Astrocyte of the spinal cord (primary cell): ENCODE measurements at places on chromosomes 3 and 15.

GRCh38 chr3:134312873-134313846 lies 61.1 kb downstream of the AMOTL2 start:
- DNase-seq = peak; percentile 77

GRCh38 chr3:42718338-42718737 lies 15.7 kb upstream of the HHATL start:
- no peak for DNase-seq

DNA sequence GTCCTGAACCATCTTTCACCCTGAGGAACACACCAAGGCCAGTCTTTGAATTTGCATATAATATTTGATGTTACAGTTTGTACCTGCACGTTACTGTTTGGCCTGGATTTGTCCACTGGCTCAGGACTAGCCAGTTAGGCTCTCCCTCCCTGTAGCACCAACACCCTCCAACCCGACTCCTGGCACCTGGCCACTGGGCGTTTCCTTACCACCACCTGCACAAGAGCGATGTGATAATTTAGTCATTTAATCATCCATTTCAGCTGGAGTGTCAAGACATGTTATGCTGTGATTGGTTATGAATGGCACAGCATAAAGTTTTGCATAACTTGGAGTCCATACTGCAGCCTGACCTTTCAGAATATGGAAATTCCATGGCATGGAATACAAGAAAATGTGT lies 242.4 kb downstream of the KCNMB2 start:
- no peak for DNase-seq

DNA sequence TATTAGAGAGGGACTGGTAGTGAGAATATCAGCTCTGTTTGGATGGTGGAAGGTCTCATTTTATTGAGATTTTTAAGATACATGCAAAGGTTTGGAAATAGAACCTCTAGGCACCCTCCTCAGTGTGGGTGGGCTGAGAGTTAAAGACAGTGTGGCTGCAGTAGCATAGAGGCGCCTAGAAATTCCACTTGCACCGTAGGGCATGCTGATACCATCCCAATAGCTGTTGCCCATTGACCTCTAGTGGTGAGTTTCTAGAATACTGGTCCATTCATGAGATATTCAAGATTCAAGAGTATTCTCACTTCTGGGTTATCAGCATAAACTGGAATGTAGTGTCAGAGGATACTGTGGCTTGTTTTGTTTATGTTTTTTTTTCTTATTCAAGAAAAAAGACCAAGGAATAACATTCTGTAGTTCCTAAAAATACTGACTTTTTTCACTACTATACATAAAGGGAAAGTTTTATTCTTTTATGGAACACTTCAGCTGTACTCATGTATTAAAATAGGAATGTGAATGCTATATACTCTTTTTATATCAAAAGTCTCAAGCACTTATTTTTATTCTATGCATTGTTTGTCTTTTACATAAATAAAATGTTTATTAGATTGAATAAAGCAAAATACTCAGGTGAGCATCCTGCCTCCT lies 87.2 kb downstream of the TGFBR2 start:
- peak; percentile 72 for DNase-seq

DNA sequence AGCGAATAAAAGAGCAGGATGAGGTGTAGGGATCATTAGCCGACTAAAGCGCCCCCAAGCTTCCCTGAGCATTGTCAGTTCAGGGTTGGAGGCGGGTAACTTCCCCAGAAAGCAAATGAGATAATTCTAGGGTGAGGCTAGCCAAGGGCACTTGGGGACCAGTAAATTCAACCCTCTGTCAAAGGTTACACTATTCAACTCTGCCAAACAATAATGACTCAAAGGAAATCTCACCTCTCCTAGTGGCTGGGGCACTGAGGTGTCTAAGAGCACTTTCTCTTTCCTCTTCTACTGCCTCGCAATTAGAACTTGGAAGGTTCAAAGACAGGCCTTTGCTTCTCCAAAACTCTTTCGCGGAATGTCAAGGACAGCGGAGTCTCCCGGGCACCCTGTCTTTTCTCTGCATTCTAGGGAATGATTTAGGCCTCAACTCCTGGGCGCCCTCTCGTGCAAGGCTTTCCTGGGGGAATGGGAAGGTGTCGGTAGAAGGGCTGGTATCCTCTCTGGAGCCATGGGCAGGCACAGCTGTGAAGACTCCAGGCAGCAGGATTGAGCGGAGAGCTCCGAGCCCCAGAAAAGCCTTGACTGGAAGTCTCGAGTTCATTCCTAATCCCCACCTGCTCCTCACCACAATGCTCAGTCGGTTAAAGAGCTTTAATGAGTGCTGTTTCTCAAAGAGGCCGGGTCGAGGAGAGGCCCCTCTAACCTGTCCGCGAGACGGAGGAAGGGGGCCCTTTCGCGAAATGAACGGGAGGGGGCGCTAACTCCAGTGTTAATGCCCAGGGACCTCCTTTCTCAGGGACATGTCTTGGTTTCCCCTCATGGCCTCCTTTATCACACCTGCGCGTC lies 21.9 kb downstream of the ZIC4 start:
- DNase-seq = no peak

DNA sequence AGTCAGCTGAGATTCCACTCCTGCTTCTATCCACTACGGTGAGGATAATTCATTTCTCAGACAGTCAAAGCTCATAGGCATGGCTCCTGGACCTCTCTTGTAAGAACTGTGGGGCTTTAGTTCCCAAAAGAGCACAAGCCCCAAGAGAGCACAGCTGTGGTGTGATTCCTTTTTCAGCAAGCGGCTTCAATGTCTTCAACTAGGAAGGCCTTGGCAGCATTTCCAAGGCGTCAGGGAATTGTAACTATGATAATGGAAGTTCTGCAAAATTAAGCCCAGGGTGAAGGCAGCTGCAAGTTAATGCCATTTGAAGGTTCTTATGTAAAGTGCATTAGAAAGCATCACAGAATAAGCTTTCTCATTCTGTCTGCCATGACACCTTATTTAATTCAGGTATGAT lies 657.1 kb downstream of the GRM7 start:
- no peak for DNase-seq

DNA sequence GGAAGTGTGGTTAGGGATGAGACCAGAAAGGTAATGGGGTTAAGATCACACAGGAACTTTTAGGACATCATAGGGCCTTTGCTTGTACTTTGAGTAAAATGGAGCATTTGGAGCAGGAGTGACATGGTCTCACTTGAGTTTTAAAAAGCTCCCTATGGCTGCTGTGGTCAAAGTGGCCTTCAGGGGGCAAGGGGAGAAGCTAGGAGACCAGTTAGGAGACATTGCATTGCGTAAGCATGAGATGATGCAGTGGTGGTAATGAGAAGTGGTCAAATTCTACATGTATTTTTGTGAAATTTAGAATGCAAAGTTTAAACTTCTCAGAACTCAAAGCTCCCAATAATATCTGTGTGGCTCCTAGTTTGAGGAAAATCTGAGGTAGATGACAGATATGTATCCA lies 27.9 kb downstream of the MED12L start:
- DNase-seq = no peak

DNA sequence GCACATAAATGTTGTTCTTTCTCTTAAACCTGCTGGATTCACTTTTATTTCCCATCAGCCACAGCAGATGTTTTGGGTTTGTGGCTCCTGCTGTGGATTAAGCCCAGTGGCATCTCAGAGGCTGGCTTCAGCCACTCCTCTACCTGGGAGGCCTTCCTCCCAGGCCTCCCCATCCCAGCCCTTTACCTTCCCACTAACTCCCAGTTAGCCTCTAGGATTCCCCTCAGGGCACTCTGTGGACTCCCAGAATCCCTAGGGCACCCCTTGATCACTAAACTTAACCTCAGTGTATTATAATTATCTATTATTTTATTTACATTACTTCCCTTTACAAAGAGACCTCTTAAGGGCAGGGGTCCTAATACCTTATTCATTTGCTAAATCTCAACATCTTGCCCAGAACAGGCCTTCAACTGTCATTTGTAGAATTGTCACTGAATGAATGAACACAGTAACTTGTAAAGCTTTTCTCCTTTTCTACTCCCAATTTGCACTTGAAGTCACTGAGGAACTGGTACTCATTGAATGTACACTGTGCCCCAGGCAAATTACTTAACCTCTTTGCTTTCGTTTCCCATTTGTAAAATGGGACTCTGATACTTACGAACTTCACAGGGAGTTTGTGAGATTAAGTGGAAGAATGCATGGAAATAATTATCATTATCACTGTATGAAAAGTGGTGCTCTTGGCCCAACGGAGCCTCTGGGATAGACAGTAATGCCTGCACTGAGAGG lies 8.3 kb downstream of the CCDC13 start:
- no peak for DNase-seq

DNA sequence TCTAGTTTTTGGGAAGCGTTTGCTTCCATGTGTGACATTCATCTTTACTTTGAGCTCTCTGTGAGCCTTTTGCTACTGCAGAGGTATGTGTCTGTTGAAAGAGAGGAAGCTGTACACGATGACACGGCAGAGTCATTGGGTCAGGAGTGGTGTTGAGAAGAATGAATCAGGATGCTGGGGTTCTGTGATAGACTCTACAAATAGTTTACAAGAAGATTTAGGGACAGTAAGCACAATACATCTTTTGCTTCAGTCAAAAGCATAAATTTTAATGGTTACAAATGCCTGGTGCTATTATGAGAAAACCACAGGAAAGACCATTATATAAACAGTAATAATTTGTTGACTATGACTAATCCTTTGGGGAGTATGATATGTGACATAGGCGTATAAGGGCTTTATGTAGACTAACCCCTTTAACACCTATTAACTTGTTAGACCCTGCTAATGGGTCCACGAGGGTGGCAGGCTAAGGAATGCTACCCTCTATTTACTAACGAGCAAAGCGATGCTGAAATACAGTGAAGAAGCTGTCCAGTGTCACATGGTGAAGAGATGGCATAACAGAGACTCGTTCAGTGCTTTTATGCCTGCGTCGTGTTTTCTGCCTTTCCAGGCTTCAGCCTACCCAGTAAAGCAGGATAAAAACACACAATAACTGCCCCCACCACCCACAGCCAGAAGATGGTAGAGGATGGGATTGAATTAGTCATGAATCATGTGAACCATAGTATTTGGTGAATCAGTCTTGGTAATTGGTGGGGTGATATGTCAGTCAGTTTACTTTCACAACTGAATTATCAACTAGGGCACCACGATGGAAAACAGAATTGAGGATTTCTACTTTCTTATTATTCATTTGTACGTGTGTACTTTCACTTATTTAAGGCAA lies 118.8 kb downstream of the LPP start:
- DNase-seq = peak; percentile 81

- DNase-seq = no peak
These were observed 41.5 kb downstream of the LYZL4 start for GRCh38 chr3:42368861-42369260.

DNA sequence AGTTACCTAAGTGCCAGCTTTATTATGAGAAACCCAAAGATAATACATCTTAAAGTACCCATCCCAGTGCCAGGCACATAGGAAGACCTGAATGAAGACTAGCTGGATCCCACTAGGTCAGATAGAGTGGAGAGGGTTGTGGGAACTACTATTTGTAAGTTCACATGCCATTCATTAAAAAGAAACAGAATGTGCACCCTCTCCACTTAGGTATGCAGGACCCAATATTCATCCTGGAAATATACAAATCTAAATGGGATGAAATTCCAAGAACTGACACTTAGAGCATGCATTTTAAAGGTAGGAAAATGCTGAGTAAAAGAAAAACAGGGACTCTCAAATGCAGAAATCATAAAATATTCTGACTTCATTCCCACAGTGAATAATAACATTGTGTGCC lies 14.3 kb downstream of the EOGT start:
- no peak for DNase-seq

DNA sequence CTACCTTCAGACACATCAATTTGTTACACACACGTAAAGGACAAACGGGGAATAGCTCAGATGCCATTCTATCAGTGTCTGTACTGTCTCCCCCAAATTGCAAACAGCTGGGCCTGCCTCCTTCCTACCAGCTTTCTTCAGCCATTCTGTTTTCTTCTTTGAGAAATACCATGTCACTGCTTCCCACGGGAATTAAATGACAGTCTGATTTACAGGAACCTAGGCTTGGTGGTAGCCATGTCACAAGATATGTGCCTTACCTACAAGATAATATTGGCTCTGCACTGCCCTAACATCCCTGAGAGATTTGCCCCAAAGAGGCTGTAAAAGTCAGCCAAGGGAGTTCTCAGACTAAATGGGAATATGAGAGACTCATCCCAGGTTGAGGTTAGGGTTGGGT lies 308.3 kb downstream of the LRTM1 start:
- no peak for DNase-seq

- DNase-seq = no peak
These were observed 1.5 kb downstream of the CHST14 start for GRCh38 chr15:40472171-40472727.

DNA sequence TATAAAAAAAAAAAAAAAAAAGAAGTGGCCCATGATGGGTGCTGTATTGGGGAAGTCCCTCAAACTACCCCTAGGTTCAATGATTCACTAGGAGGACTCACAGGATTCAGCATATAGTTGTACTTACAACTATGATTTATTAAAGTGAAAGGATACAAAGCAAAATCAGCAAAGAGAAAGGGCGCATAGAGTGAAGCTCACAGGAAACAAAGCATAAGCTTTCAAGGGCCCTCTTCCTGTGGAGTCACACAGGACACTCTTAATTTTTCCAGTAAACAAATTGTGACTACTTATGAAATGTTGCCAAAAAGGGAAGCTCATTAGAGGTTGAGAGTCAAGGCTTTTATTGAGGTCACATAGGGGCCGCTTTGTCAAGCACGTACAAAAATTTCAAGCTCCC lies 153.7 kb upstream of the GAP43 start:
- no peak for DNase-seq

DNA sequence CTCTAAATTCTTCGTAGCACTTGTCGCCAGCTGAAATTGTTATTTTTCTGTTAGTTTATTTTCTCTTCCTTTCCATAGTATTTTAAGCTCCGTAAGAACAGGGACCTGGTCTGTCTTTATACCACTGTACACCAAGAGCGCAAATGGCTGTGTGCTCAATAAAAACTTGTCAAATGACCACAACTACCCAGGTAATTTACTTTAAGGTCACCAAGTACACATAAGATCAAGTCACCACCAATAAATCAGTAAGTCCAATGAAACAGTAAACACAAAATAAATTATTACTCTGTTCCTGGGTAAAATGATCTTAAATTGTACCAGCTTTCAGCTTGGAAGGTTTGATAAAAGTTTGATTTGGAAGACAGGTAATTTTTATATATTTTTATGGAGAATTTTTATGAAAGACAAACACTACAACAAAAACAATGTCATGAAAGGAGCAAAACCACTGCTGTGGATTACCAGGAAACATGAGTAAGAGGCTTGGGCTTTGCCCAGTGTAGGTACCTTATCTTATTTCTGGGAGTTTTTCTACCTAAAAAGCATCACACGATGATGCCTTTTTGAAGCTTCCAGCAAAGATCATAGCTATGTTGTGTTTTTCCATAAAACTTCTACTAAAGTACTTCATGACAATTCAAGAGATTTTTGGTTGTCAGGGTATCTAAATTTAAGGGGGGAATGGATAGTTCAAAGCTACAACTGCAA lies 406.8 kb downstream of the SHQ1 start:
- peak; percentile 4 for DNase-seq

- no peak for DNase-seq
These were observed 32.7 kb downstream of the SLCO2A1 start for GRCh38 chr3:133996996-133997395.

DNA sequence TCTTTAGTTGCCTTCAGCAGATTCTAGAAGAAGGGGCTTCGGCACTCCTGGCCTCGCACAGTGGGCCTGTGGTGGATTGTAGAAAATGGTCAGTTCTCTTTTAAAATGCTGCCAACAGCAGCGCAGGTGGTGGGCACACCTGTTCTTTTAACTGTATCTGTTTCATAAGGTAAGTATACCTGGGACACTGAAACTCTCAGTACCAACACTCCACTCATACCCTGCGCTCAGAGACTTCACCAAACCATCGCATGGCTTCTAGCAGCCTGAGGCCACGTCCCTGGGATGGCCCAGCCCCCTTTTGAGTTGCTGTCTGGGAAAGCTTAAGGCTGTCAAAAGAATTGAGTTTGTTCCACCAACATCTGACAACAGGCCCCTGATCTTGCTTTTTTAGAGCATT lies 56.7 kb upstream of the MCF2L2 start:
- DNase-seq = no peak
